Cardiac fibroblast (primary cell): ENCODE measurements at places on chromosomes 5 and 9.

GRCh38 chr9:111572950-111573604, 26.4 kb downstream of the PTGR1 start:
- DNase-seq: peak; percentile 54

DNA sequence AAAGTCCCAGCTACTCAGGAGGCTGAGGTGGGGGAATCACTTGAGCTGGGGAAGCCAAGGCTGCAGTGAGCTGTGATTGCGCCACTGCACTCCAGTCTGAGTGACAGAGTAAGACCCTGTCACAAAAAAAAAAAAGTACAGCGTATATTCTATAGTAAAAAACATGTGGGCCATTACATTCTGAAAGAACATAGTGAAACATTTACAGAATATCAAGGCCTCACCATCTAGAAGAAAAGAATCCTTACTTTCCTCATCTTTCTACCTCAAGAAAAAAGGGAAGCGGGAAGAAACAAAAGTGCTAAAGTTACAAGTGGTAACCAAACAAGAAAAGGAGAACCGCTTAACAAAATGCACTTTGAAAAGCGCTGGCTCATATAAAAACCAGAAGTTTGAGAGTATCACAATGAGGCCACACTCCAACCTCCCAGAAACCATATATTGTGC, 5.7 kb upstream of the SYK start:
- no peak for DNase-seq

GRCh38 chr5:135340568-135340967, 58.5 kb downstream of the MACROH2A1 start:
- no peak for DNase-seq

DNA sequence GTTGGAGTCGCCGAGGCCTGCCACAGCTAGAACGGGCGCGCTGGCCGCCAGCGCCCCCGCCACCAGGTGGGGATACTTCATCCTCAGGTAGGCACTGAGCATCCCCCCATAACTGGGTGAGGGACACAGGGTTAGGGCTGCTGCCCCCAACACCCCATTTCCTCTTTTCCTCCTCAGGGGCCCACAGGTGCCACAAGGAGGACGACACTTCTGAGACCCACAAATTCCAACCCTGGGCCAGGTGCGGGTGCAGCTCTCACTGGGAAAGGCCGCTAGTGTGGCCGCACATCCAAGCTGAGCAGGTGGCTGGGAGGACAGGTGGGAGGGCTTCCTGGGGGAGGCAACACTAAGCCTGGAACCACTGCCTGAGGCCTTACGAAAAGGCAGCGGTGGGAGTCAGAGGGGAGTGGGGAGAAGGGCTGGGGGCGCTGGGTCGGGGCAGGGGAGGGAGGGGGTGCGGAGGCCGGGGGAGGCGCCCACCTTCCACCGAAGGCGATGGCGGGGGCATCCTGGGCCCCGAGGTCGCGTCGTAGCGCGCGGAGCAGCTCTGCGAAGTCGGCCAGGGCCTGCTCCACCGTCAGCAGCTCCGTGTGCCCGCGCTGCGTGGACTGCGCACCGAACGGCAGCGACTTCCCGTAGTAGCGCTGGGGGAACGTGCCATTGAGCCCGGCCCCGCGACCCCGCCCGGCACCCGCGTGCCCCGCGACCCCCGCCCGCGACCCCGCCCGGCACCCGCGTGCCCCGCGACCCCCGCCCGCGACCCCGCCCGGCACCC, 961 bp downstream of the DPP7 start:
- DNase-seq: peak; percentile 21

- no peak for DNase-seq
Observed at GRCh38 chr9:26502311-26502710, 390.3 kb downstream of the CAAP1 start.

DNA sequence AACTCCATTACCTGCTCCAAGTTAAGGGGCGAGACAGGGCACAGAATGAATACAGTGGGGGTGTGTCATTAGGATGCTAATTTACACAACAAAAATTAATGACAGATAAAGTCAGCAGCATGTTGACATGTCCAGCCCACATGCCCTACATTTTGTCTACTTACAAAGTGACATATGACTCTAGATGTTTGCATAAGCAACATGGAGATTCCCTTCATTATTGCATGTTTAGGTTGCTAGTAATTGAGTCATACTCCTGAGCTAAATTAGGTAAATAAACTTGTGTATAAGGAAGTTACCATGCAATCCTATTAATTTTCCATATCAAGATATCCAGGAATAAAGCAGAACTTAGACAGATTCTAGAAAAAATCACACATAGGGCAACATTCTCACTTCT, 232.2 kb downstream of the PDE4D start:
- peak; percentile 23 for DNase-seq

- DNase-seq: no peak
Observed at GRCh38 chr9:88996046-88996920, 5.0 kb downstream of the S1PR3 start.

- peak; percentile 63 for DNase-seq
Observed at GRCh38 chr5:132458226-132458560, 32.4 kb downstream of the IRF1 start.

DNA sequence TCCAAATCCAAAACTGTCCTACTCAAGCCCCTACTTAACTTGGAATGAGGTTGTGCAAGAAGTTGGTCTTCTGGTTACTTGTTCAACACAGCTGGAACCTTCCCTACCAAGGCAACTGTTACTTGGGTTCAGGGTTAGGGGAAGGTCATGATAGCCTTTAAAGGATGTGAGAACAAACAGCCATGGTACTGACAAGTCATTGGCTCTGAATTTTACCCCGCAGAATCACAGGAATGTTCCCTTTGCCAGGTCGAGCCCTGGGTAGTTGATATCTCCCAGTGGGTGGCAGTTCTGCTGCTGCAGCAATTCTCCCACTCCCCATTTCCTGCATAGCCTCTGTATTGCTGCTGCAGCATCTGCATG, 396.1 kb upstream of the MPDZ start:
- DNase-seq: no peak

GRCh38 chr9:131605770-131606590, 60.7 kb downstream of the PRRT1B start:
- no peak for DNase-seq

DNA sequence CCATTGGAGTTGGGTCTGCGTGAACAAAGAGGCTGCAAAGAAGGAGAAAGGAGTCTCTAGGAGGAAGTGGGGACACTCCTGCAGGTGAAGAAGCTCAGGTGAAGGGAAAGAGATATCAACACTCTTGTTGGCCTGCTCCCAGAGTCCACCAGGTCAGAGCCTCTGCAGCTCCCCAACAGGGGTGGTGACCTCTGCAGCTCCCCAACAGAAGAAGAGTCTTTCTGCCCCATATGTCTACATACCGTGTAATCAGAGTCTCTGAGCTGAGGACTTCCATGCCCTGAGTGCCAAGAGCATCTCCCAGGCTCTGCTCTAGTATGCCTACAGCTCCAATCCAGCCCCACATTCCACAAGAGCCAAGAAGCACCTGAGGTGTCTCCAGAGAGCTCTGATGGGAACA, 67.4 kb upstream of the TRPC7 start:
- no peak for DNase-seq

DNA sequence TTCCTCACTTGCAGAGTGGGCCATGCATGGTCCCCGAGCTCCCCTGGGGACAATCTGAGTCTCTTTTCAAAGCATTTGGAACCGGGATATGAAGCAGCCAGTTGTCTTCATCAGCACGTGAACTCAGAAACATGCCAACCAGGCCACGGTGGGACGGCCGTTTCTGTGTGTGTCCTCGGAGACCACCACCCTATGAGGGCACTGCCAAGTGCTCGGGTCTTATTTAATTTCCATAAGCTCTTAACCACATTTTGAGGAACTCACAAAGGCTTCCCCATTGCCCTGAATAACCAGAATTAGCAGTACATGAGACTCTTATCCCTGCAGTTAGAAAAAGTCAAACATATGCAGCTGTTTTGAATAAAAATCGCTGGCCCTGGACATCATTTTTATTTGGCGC, 60.1 kb downstream of the OTULIN start:
- DNase-seq: no peak

DNA sequence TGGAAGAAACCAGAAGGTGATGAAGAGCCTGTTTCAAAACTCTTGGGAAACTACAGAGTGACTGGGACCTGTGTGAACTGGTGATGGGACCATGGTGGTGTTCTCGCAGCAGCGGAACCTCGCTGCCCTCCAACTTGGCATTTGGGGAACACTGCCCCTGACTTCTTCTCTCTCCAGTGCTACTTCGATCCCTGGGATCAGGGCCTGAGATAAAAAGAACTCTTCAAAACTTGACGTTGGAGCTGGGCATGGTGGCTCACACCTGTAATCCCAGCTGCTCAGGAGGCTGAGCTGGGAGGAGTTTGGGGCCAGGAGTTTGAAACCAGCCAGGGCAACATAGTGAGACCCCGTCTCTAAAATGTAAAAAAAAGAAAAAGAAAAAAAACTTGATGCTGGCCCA, 18.1 kb downstream of the PITX1 start:
- DNase-seq: no peak

GRCh38 chr5:122078116-122079110, at the start of gene LOX:
TSS of gene LOX (minus strand) at chr5:122078259. CDS start at chr5:122077985, 274 bp downstream.
- DNase-seq: peak; percentile 96
